Stimulated activated CD4-positive, alpha-beta T cell treated with anti-CD3 and anti-CD28 coated beads, TNF-alpha, amount 100 ng/mL, for 24 hours (primary cell): ENCODE measurements at places on chromosomes 5 and 9.

DNA sequence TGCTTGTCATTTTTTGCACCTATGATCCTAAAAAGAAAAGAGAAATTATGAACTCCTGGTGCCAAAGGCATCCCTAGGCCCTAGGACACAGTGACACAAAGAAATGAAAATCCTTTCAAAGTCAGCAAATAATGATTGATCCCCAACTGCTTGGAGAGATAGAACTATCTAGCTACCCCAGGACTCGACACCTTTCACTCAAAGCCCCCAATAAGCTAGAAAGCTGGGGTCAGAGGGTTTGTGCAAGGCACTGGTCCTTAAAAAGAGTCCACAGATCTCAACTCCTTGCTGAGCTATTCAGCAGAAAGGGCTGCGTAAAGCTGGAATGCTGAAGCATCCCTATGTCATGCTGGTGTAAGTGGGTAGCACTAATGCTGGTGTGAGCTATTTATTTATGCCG is 31.8 kb upstream of the MAP1B start:
- no peak for DNase-seq

DNA sequence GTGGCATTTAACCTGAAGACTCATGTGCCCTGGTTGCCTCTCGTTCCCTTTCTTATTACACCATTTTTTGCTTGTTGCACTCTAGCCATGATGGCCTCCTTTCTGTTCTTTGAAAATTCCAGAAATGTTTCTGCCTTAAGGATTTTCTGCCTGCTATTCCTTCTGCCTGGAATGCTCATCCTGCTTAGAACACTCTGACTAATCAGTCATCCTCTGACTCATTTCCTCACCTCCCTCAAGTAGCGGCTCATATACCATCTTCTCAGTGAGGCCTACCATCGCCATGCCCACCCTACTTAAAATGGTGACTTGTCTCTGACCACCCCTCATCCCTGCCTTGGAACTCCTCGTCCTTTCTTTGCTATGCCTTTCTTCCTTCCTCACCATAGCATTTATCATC is 68.8 kb downstream of the KIF4B start:
- DNase-seq = no peak

GRCh38 chr5:44919560-44919959 is 110.8 kb downstream of the MRPS30 start:
- no peak for DNase-seq

GRCh38 chr5:74974451-74975091 is 77.8 kb downstream of the GCNT4 start:
- DNase-seq = no peak

GRCh38 chr9:9612270-9612669 is 1000.5 kb downstream of the PTPRD start:
- no peak for DNase-seq

DNA sequence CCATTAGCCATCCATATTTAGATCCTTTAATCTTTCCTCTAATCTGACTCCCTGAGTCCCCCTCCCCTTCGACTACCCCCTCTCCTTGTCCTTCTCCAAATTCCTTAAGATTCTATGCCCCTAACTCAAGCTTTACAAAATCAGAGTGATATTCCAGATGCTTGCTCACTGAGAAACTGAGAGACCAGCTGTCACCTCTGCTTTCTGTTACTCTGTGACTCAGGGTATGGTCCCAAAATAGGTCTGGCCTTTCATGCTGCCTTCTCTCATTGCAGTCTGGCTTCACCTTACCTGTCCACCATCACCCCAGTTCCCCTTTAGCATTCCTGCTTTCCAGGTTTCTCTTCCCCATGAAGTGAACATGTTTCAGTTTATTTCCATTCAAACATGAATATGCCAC is 383.3 kb upstream of the SLC30A5 start:
- DNase-seq = no peak
